Uterine smooth muscle cell (primary cell): ENCODE measurements at places on chromosomes 11 and 22. TPM values are rescaled to one million over a fixed set of nuclear protein-coding genes. Genes with fewer than 3 reads are reported as not detected.

Gene OR6A2
- total RNA-seq, result 0.37 and 0.55 TPM in 2 replicates

Gene PIK3C2A
- total RNA-seq, result 66.5 and 72.4 TPM in 2 replicates

Gene DGAT2
- total RNA-seq, result 1.3 and 2.1 TPM in 2 replicates

Gene MRGPRE
- total RNA-seq, result not detected in 2 replicates

Gene ATG16L2
- total RNA-seq, result 9.0 and 10.1 TPM in 2 replicates

Gene RASGRP2
- 0.33 and 1.2 TPM in 2 replicates for total RNA-seq

Gene OR52N4
- not detected in 2 replicates for total RNA-seq

Gene GP1BB
- total RNA-seq, result 0.89 and 2.7 TPM in 2 replicates

Gene KRTAP5-7
- total RNA-seq, result 0.11 TPM in 1 of 2 replicates, not detected in the other

Gene EMID1
- total RNA-seq, result not detected in 2 replicates

Gene CCDC73
- under 0.01 TPM in 1 of 2 replicates, not detected in the other for total RNA-seq
